ENCODE measurements at places on chromosomes 1 and 21.

GRCh38 chr1:228706305-228706704 is 29.0 kb upstream of the RHOU start:
- peaks cover 8% of the 10 kb centered on the region for H3K27me3 ChIP-seq
- no peak overlapping the region for H3K4me3 ChIP-seq

DNA sequence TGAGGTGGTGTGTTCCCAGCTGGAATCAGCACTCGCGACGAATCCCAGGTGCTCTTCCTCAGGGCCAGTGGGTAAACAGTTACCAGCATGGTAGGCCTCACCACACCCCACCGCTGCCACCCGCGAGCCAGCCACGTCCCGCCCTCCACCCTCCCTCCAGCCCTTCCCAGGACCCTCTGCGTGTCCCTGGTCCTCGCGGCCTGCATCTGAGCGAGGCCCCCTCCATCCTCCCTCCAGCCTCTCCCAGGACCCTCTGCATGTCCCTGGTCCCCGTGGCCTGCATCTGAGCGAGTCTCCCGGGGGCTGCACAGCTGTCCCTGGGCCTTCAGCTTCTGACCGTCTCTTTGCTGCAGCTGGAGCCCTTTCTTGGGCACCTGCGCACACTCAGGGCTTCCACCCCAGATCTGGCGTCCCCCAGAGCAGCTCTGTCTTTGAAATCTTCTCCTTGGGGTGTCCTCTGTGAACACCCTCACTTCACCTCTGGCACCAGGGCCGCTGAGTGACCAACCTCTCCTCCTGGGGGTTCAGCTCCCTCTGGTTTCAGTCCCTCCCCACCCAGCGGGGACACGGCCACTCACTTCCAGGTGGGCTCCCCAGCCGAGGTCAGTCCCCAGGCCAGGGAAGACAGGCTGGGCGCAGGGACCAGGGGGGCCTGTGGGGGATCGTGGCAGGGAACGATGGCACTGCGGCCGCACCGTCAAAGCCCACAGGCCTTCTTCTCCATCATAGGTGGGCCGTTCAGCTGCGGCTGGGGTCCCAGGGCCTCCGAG is 57.8 kb upstream of the COL6A2 start:
- H3K36me3 ChIP-seq, result no peaks in the 10 kb centered on the region
- H3K27ac ChIP-seq, result no peak overlapping the region
- no peak for DNase-seq
- no peak overlapping the region for H3K4me3 ChIP-seq
- no peaks in the 10 kb centered on the region for H3K27me3 ChIP-seq
- H3K4me1 ChIP-seq, result no peaks in the 10 kb centered on the region

DNA sequence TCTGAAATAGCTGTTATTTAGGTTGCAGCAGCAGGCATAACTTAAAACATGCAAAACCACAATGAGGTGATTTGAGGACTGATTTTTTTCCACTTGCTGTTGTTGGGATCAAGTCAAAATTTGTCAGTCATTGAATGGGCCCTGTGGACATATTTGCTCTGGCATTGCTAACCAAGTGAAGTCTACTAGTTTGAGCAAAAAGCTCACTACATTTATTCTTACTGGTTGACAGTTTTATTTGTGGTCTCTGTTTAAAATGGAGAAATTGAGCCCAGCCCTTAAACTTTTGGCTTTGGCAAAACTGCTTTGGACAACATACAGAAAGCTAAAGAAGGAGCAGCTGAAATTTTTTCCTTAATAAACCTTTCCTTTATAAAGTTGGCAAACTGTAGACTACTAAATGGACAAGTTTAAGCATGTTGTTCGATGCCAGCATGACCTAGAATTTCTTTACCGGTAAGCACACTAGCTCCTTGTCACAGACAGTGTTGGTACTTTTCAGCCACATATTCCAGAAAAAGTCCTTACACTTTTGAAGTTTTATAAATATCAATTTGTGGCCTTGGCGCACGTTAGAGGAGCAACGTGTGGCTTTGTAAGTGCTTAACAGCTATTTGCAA is 234.6 kb downstream of the USP25 start:
- no peaks in the 10 kb centered on the region for H3K27me3 ChIP-seq
- H3K36me3 ChIP-seq, result no peaks in the 10 kb centered on the region
- H3K4me1 ChIP-seq, result no peaks in the 10 kb centered on the region

DNA sequence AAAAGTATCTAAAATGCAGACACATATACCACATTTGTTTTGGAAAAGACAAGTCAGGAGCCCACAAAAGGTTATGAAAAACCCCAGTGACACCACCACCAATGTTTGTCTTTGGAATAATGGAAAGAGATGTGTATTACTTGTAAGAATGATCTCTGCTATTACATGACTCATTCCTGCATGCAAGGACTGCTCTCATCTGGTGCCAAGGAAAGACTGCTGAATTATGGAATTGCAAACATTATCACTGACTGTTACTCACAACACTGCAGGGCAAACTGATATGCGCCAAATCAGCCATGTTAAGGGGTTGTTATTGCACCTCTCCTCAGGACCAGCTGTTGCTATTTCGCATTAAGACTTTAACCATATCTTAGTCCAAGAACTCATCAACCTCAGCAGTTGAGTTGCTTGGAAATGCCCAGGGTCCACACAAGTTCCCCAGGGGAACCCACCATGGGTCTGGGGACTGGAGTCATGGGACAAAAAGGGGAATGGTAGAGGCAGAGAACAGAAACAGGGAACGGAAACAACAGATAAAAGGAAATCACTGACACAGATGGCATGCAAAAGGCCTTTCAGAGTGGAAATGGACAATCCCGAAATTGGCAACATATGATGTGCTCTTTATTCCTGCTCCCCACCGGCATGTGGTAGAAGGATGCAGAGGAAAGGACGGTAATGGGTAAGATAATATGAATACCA is 34.4 kb downstream of the CAPZB start:
- H3K36me3 ChIP-seq, result peaks cover 36% of the 10 kb centered on the region
- peaks cover 83% of the 10 kb centered on the region for H3K4me1 ChIP-seq
- DNase-seq, result no peak
- peak overlapping the region; percentile 1 for H3K27ac ChIP-seq
- H3K27me3 ChIP-seq, result no peaks in the 10 kb centered on the region

- H3K27ac ChIP-seq, result no peak overlapping the region
- H3K27me3 ChIP-seq, result no peaks in the 10 kb centered on the region
- no peak for DNase-seq
- H3K36me3 ChIP-seq, result peaks cover 24% of the 10 kb centered on the region
Observed at GRCh38 chr1:16302709-16303627, 49.3 kb downstream of the FBXO42 start.

- H3K4me1 ChIP-seq, result peaks cover 11% of the 10 kb centered on the region
- DNase-seq, result no peak
- no peaks in the 10 kb centered on the region for H3K27me3 ChIP-seq
Observed at GRCh38 chr1:63621698-63622097, 28.5 kb downstream of the PGM1 start.

Measured in activated naive CD4-positive, alpha-beta T cell treated with anti-CD3 and anti-CD28 coated beads, Interleukin-2, amount 10 ng/mL, durations not matched to agents 7 days and 5 days (primary cell).